ENCODE measurements at places on chromosomes 3 and 15.

DNA sequence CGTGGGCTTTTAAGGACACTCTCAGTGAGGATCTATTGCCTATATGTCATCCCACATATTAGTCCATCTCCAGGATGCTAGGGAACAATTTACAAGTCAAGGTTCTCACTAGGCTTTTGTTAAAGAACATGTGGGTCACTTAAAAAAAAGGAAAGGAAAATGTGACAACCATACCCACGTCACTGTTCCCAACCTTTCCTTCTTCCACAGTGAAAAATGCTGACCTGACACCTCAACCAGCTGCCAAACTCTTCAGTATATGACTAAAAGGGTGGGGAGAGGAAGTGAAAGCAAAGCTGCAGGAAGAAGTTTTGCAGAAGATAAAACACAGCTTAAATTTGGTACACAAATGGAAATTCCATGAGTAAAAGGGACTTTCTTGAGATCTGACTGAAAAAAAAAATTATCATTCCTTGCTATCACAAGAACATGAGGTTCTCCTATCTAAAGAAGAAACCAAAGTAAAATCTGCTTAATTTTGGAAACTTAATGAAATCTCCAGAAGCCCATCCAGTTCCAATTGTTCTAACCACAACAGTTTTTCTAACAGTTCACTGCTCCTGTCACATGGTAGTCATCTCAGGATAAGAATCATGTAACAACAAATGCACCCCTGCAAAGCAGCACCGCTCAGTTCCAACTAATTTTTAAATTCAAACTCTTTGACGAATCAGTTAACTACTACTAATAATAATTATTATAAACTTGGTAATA, 117.0 kb upstream of the TSPAN3 start:
- no peak for DNase-seq

GRCh38 chr3:127037418-127037841, 54.5 kb downstream of the PLXNA1 start:
- DNase-seq, result no peak

DNA sequence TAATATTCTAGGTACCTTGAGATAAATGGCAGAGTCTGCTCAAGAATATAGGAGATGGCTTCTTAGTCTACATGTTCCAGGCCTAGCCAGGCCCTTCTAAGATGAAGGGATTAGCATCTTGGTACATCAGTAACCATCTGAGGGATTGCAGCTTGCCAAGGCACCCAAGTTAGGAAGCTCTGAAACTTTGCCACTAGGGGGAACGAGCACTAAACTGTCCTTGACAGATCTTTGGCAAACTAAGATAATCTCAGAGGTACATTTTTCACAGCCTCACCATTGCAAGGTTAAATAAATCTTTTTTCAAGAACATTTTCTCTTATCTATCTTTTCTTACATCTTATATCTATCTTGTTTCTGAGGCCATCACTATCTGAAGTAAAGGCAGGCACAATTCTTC, 351.2 kb downstream of the RAP2B start:
- DNase-seq, result no peak

- no peak for DNase-seq
Measured at GRCh38 chr3:197353867-197354567, 55.6 kb upstream of the DLG1 start.

- DNase-seq, result no peak
Measured at GRCh38 chr3:119531151-119531550, 28.3 kb downstream of the CD80 start.

DNA sequence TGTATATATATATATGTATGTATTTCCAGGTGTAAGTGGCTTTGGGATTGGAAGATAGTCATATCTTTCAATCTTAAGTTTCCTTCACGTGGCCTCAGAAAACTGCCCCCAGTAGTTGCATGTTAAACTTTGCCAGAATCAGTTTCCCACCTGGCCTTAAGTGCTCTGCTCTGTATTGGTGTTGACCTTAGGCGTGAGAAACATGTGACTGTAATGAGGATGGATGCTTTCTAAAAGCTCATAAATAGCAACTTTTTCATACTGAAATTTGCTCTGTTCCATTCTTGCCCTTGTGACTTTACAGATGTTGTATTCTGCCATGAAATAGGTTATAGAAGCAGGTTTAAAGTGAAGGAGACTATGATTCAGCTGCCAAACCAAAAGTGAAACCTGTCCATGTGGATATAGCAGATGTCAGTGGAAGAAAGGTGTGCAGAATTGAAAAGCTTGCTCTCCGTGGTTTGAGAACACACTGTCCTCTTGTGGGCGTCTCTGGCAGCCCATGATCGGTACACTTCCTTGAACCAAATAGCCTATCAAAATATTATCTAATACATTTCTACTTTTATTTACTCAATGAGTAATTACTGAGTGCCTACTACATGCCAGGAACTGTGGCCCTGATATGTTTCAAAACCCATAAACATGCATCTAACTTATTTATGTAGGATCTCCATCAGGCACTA, 15.8 kb downstream of the SCG5 start:
- no peak for DNase-seq

DNA sequence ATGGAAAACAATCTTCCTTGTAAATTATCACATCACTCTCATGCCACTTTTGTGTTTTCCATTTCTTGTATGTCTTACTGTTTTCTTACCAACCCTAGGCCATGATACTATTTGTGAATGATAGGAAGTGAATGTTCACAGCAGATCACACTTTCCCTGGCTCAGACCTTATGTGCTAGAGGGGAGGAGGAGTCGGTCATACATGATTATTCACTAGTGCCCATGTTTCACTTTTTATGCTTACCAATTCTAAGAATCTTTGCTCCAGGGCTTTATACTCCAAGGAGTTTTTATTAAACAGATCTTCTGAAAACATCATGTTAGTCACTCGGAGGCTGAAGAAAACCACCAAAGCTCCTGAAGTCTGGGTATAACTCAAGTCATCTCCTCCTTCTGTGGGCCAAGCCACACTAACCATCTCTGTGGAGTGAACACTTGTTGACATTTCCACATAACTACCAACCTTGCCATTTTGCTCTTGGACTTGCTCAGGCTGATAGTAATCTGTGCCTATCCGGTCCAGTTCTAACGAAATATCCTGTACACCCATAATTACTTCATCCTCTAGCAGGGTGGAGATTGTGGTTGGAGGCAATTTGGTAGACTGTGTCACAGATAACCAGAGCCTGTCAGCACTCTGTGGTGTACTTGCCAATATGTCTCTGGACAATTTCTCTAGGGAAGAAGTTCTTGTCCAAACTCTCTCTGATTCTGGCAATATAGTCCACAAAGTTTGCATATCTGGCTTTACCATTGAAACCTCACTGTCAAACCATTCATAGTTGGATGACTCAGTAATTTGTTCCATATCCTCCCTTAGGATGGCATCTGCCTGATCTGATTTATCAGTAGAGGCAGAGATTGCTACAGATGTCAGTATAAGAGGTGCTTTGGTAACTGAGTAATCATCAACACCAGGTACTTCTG, 76.8 kb downstream of the IMPG2 start:
- DNase-seq, result no peak

DNA sequence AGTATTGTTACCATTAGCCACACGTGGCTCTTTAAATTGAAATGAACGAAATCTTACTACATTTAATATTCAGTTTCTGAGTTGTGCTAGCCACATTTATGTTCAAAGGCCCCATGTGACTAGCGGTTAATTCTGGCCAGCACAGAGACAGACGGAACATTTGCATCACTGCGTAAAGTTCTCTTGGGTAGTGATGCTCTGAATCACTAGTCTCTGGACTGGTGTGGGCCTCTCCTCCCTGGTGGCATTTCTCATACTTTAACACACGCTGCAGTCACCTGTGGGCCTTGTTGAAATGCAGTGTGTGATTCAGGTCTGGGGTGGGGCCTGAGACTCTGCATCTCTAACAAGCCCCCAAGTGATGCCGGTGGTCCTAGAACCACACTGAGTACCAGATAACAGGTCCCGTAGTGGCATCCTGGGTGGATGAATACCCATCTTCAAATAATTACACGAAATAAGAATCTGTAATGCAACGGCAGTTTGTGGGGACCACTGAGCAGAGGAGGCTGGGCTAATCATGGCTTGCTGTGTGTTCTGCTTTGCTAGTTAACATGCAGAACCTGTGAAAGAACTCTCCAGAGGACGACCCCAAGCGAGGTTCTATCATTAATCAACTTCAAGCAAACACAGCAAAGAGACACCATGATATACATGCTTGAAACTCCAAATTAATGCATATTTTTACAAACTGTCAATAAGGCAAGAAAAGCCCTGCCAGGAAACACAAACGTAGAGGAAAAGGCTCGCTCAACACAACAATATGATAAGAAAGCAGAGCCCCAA, 623.8 kb downstream of the FOXP1 start:
- DNase-seq, result no peak

DNA sequence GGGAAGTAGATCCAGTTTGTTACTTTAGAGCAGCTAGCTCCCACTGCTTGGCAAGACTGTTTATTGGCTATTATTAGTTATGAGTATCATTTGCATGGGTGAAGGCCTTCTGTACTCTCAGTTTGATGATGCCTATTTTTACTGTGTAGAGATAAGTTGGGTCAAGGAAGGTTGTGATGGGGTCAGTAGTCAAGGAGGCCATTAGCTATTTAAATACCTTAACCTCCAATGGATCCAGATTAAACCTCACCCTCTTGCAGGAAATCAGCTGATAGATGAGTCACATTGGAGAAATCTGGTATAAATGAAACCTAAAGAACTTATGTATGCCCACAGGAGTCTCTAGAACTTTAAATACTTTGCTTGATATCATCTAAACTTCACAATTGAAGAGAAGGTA, 45.0 kb downstream of the THBS1 start:
- no peak for DNase-seq

DNA sequence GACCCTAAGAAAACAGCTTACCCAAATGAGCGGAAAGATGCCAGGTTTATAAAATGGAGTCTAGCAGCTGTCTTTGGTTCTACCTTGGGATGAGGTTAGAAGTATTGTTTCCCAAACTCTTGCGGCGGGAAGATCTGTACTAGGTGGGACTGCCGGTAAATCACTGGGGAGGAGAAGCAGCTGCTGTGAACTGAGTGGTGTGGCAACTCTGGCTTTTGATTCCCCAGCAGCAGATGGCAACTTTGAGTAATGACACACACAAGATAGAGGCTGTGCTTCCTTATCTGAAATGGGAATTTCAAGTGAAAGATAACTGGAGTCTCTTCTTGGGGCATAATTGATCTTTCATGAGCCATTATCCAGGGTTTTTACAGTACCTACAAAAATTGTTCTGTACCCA, 184.9 kb downstream of the ATG7 start:
- DNase-seq, result no peak

GRCh38 chr15:96031426-96032110, 298.9 kb upstream of the NR2F2 start:
- DNase-seq, result no peak

GRCh38 chr15:41483519-41483918, 10.2 kb upstream of the ITPKA start:
- no peak for DNase-seq

GRCh38 chr15:72820278-72820677, 36.7 kb upstream of the ADPGK start:
- DNase-seq, result no peak

GRCh38 chr3:72549761-72550581, 298.3 kb downstream of the SHQ1 start:
- DNase-seq, result no peak

DNA sequence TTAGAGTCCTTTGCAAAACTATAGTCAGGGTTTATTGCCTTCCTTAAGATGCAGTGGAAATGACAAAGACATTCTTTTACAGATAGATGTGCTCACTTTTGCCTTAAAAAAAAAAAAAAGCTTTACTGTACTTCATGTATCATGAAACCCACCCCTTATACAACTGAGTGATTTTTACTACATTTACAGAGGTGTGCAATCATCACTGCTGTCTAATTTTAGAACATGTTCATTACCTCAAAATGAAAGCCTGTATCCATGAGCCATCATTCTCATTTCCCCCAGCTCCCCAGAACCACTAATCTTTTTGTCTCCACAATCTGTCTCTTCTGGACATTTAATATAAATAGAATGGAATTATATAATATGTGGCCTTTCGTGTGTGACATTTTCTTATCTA, 111.9 kb downstream of the NR1I2 start:
- DNase-seq, result no peak

GRCh38 chr3:87287011-87287410, 10.6 kb upstream of the POU1F1 start:
- no peak for DNase-seq

DNA sequence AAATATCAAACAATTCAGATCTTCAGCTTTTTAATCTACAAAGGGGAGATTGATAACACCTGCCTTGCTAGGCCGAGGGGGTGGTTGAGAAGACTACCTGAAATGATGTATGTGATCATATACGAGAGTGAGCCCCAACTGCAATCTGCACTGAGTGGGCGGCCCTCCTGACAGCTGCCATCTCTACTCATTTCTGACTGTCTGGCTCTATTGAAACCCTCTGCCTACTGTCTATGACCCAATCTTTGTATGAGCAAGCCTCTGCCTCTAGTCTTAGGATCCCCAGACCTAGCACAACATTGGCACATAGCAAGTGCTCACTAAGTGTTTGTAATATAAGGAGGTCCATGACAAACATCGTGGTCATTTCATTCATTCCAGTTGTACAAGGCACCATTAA, 144.4 kb upstream of the NR2F2 start:
- DNase-seq, result no peak

- no peak for DNase-seq
Measured at GRCh38 chr3:195102609-195103467, 168.1 kb downstream of the XXYLT1 start.

- peak; percentile 62 for DNase-seq
Measured at GRCh38 chr3:9600597-9600996, 47.0 kb upstream of the LHFPL4 start.

DNA sequence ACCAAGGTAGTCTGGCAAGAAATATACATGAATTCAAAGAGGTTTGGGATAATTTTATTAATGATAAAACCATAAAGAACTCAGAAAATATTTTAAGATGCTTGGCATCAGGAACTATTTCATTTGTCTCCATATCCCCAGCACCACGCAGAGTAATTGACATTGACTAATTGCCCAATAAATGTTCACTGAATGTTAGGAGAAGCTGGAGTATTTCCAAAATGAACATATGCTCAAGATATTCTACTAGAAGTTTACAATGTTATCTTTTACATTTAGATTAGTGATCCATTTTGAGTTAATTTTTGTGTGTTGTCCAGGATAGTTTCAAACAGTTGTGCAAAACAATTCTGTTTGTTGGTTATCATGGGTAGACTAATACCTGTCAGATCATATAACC, 298.8 kb upstream of the CTDSPL start:
- no peak for DNase-seq

DNA sequence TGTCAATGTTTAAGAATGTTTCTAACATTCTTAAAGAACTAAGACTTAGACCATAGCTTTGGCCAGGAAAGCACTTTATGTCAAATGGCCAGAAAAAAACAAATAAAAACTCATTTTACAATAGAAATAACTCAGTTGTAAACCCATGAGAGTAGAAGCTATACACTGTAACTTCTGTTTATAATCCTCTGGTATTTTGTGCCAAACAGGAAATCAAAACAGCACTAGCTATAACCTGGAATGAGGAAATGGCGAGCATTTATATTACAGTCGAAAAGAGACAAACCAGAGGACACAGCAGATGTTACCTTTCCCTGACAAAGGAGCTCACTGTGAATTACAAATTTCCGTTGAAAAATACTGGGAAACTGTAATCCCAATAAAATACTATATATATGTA, 10.3 kb downstream of the GK5 start:
- no peak for DNase-seq

Measured in right forelimb (tissue), 1 donor.